ENCODE measurements at places on chromosomes 7 and 10. TPM values are rescaled to one million over a fixed set of nuclear protein-coding genes. Genes with fewer than 3 reads are reported as not detected.

ZNF777 gene
- 17.5 TPM for polyA plus RNA-seq

SPDYE8 gene
- not detected for polyA plus RNA-seq

ZNF485 gene
- polyA plus RNA-seq: 12.4 TPM

CHAT gene
- not detected for polyA plus RNA-seq

- no peaks in the 10 kb centered on the region for H3K27me3 ChIP-seq
- no peak overlapping the region for H3K4me3 ChIP-seq
- H3K4me1 ChIP-seq: no peaks in the 10 kb centered on the region
These were observed 1007.7 kb downstream of the NRG3 start for GRCh38 chr10:82882722-82883121.

GRCh38 chr7:19982841-19983835, 209.7 kb upstream of the TMEM196 start:
- H3K36me3 ChIP-seq: no peaks in the 10 kb centered on the region
- DNase-seq: no peak
- no peak overlapping the region for H3K27ac ChIP-seq
- H3K4me3 ChIP-seq: no peak overlapping the region
- no peaks in the 10 kb centered on the region for H3K27me3 ChIP-seq
- H3K4me1 ChIP-seq: no peaks in the 10 kb centered on the region

DNA sequence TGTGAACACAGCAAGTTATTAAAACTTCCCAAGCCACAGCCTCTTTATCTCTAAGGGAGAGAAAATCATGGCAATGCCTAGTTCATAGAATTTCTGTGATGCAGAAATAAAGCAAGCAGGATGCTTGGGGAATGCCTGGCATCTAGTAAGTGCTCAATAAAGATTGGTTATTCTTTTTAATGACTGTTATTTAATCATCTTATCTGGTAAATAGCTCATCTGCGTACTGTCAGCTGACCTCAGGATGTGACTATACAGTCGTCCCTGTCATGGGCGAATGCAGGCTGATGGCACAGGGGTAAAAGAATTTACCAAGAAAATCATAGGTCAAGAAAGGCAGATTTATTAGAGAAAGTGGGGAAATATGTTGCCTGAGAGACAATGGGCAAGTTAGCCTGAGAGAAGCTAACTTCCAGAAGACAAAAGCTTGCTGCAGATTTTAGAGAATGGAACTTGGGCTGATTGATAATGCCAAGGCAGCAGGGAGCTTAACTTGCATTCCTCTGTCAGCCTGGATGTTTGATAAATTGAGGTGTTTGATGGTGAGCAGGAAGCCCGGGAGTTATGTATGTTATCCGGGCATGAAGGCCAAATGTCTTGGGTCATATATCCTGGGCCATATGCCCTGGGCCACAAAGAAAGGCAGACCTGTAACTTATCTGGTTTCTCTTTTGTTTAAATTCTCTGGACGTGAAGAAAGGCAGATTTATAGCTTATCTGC, 126.0 kb downstream of the KCNMA1 start:
- no peak overlapping the region for H3K4me3 ChIP-seq
- DNase-seq: no peak
- H3K36me3 ChIP-seq: no peaks in the 10 kb centered on the region

GRCh38 chr10:85917601-85918000, 449.0 kb downstream of the GRID1 start:
- H3K4me3 ChIP-seq: no peak overlapping the region
- no peak for DNase-seq
- H3K27ac ChIP-seq: no peak overlapping the region
- no peaks in the 10 kb centered on the region for H3K36me3 ChIP-seq

DNA sequence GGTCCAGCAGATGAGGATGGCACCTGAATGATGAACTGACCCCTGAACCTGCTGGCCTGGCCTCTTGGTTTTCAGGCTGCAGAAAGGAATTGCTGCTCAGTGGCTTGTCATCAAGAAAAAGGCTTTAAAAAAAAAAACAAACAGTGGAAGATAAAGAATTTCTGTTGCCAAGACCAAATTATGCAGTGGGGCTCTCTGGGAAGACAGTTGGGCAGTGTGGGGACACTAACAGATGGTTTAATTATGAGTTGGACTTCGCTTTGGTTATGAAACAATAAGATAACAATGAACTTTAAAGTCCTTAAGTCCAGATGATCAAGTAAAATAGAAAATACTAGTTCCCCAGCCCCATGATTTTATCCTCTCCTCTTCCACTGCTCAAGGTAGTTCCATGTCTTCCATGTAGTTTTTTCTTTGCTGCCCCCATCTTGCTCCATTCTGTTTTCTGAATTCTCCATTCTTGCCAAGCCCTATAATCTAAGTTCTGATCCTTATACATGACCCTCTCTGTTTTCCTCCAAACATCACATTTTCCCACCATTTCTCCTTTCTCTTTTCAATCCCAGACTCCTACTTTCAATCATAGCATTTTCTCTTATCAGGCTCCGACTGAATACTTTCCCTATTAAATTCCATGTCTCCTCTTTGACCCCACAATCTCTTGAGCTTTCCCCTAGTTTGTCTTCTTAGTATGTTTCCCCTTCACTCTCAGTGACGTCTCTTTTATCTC, 52.6 kb downstream of the ANK3 start:
- H3K27me3 ChIP-seq: no peaks in the 10 kb centered on the region
- H3K4me3 ChIP-seq: no peak overlapping the region
- H3K4me1 ChIP-seq: no peaks in the 10 kb centered on the region
- no peak overlapping the region for H3K27ac ChIP-seq
- no peaks in the 10 kb centered on the region for H3K36me3 ChIP-seq
- DNase-seq: no peak

DNA sequence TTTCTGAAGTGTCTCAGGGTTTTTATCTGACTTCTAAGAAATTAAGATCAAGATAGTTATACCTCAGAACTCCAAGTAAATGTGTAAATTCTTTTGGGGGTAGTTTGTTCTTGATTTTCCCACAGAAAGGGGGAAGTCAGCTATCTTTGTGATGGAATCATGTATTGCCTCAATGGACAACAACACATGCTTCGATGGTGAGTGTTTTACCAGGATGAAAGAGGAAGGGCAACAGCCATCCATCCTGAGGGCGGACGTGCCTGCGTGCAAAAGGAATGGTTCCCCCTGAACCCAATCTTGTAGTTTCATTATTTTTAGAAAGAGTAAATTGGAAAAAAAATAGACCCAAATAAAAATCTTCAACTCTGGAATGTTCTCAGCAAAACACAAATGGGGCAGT, 67.2 kb upstream of the ZPBP start:
- no peaks in the 10 kb centered on the region for H3K36me3 ChIP-seq
- no peak overlapping the region for H3K4me3 ChIP-seq
- no peak for DNase-seq

- no peak for DNase-seq
- H3K27ac ChIP-seq: peak overlapping the region; percentile 75
- no peaks in the 10 kb centered on the region for H3K36me3 ChIP-seq
- no peaks in the 10 kb centered on the region for H3K27me3 ChIP-seq
- H3K4me1 ChIP-seq: peaks cover 51% of the 10 kb centered on the region
- H3K4me3 ChIP-seq: no peak overlapping the region
These were observed 118.3 kb downstream of the KLF6 start for GRCh38 chr10:3666525-3667302.

GRCh38 chr10:1531883-1532597, 205.3 kb downstream of the ADARB2 start:
- peaks cover 67% of the 10 kb centered on the region for H3K27me3 ChIP-seq
- no peak overlapping the region for H3K27ac ChIP-seq
- no peaks in the 10 kb centered on the region for H3K4me1 ChIP-seq
- no peaks in the 10 kb centered on the region for H3K36me3 ChIP-seq
- no peak overlapping the region for H3K4me3 ChIP-seq

DNA sequence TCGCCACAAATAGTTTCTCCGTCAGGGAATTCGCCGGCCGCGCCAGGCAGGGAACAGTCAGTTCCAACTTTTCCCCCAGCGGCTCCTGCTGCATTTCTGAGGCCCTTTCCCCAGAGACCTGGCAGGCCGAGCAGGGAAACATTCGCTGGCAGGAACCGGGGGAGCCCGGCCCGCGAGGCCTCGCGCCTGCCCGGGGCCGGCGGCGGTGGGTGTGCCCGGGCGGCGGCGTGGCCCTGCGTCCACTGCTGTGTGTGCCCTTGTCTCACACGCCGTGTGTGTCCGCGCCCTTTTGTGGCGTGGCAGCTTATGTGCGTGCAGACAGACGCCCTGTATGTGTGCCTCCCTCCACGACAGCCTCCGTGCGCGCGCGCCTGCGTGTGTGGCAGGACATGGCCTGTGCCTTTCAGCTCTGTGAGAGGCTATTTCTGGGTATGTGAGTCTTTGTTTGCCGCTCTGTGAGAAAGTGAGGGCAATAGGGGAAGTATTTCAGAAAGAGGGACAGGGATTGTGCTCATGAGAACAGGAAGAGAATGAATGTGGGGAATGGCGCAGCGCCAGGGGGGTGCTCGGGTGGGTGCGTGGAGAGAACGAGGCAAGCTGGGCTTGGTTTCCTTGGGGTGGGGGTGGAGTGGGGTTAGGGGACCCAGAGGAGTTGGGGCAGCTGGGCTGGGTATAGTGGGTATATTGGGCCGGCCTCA, 689 bp upstream of the SMARCD3 start:
- H3K27ac ChIP-seq: no peak overlapping the region
- H3K36me3 ChIP-seq: no peaks in the 10 kb centered on the region
- no peak for DNase-seq
- H3K27me3 ChIP-seq: peaks cover 26% of the 10 kb centered on the region
- peaks cover 28% of the 10 kb centered on the region for H3K4me1 ChIP-seq

GRCh38 chr7:87316097-87316700, 29.3 kb upstream of the CROT start:
- no peak overlapping the region for H3K27ac ChIP-seq
- H3K36me3 ChIP-seq: no peaks in the 10 kb centered on the region
- no peak for DNase-seq
- H3K4me1 ChIP-seq: no peaks in the 10 kb centered on the region
- H3K4me3 ChIP-seq: no peak overlapping the region

DNA sequence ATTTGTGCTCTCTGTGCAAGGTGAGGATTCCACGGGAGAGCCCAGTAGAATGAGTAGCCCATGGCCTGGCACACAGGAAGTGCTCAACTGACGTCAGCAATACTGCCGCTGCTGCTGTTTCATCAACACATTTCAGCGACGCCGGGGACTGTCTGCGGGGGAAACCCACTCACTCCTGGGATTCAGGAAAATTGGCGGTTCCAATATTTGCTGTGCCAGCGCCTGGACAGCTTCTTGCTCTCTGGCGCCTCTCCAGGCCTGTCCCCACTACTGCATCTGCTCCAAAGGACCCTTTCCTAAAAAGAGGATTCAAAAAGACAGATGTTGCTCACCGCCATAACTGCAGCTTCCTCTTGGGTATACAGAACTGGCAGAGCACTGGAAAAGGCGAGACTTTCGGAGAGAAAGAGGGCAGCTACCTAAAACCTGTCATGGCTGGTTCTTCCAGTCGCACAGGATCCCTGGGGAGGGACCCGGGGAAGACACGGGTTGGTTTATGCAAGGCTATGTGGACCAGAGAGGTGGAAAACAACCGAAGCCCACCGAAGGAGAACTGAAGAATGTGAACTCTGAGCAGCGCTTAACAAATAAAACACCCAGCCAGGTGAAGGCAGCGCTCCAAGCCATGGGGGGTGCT, 39.7 kb upstream of the ENO4 start:
- no peak overlapping the region for H3K27ac ChIP-seq
- peak; percentile 28 for DNase-seq
- H3K27me3 ChIP-seq: peaks cover 32% of the 10 kb centered on the region
- H3K4me1 ChIP-seq: no peaks in the 10 kb centered on the region
- no peaks in the 10 kb centered on the region for H3K36me3 ChIP-seq

- H3K4me1 ChIP-seq: peaks cover 37% of the 10 kb centered on the region
- peaks cover 46% of the 10 kb centered on the region for H3K27me3 ChIP-seq
- no peak overlapping the region for H3K27ac ChIP-seq
- H3K4me3 ChIP-seq: no peak overlapping the region
These were observed 82.7 kb downstream of the PAX2 start for GRCh38 chr10:100827819-100828737.

GRCh38 chr7:133230591-133231194, 22.2 kb upstream of the EXOC4 start:
- H3K27ac ChIP-seq: no peak overlapping the region
- H3K4me3 ChIP-seq: no peak overlapping the region
- peaks cover 35% of the 10 kb centered on the region for H3K27me3 ChIP-seq
- DNase-seq: peak; percentile 77
- no peaks in the 10 kb centered on the region for H3K4me1 ChIP-seq

- peaks cover 11% of the 10 kb centered on the region for H3K4me1 ChIP-seq
- no peaks in the 10 kb centered on the region for H3K36me3 ChIP-seq
- peaks cover 88% of the 10 kb centered on the region for H3K27me3 ChIP-seq
- no peak overlapping the region for H3K27ac ChIP-seq
- H3K4me3 ChIP-seq: no peak overlapping the region
These were observed 42.1 kb upstream of the INSIG1 start for GRCh38 chr7:155255621-155256020.

DNA sequence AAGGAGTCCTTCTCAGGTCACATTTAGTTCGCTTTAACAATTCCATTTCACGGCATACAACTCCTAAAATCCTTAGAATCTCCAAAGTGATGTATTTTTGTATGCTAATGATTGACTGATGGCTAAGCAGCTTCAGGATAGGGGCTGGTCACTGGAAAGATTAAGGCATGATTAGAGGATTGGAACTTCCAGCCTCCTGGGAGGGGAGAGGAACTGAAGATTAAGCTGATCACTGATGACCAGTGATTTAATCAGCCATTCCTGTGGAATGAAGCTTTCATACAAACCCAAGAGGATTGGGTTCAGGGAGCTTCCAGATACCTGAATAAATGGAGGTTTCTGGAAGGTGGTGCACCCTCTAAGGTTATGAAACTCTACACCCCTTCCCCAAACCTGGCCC, 123.9 kb upstream of the CDK13 start:
- H3K4me3 ChIP-seq: no peak overlapping the region
- no peaks in the 10 kb centered on the region for H3K27me3 ChIP-seq
- H3K36me3 ChIP-seq: no peaks in the 10 kb centered on the region
- no peak overlapping the region for H3K27ac ChIP-seq
- DNase-seq: no peak

DNA sequence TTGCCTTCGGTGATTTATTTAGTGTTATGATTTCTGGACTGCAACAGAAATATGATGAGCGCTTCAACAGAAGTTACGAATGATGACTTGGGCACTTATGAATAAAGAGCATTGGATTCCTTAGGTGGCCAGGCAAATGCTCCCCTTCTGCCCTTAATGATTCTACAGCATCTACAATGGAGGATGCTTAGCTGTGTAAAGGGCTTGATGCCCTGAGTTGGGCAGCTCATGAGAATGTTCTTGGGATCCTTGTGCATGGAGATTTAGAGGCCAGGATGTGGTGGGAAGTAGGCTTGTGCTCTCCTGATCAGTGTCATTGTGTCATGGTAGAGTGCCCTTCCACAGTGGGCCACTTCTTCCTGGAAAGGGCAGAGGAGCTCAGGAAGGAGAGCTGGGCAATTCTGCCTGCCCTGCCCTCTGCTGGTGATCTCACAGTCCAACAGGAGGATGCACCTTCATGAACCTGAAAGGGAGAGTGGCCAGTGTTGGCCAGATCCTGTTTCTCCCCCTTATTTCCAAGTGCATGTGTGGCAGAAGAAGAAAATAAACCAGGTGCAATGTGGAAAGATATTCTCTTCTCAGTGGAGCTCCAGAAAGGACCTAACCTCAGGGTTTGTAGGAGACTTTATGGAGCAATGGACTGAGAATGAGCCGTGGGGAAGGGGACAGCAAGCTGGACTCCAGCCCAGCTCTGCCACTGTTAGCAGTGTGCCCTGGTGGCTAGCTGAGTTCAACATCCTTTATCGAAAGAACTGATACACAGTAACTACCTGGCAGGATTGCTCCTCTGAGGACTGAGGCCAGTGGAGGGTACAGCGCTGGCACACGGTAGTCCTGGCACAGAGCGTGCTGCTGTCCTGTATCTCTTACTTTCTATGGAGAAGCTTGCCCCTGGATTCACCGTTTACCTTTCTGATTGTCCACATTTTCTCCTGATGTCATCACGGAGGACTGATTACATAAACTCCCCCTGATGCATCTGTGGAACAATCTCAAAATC, 182.9 kb downstream of the BMPER start:
- DNase-seq: no peak
- H3K27ac ChIP-seq: no peak overlapping the region
- no peaks in the 10 kb centered on the region for H3K36me3 ChIP-seq
- no peak overlapping the region for H3K4me3 ChIP-seq
